ENCODE measurements at places on chromosomes 7 and 10.
A peak's percentile ranks its signal among the peaks of the same experiment; 100 is the strongest.

- no peak for DNase-seq
These were observed 58.1 kb downstream of the PRTFDC1 start for GRCh38 chr10:24894309-24894708.

DNA sequence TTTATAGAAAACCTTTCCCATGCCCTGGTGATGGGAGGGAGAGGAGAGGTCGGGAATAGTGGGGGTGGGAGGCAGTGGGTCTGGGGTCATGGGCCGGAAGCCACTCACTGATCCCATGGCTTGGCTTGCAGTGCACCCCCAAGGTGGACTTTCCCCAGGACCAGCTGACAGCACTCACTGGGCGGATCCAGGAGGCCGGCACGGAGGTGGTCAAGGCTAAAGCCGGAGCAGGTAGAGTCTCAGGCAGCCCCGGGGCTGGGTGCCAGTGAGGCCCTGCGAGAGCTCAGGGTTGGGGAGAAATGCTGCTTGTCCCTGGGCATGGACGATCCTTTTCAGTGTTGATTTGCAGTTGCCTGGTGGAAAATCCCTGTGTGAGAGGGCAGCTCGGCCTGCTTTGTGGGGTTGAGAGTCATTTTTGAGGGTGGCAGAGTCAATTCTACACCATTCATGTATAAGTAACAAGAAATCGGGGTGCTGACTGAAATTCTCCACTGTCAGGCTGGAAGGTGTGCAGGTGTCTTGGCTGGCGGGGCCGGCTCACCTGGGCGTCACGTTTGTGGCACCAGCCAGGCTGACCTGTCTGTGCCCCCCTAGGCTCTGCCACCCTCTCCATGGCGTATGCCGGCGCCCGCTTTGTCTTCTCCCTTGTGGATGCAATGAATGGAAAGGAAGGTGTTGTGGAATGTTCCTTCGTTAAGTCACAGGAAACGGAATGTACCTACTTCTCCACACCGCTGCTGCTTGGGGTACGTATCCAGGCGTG lies 16.5 kb downstream of the MDH2 start:
- no peak for DNase-seq

GRCh38 chr7:36155811-36156361 lies 2.8 kb downstream of the EEPD1 start:
- no peak for DNase-seq

- DNase-seq = no peak
These were observed 86.4 kb upstream of the GNA12 start for GRCh38 chr7:2930310-2931033.

DNA sequence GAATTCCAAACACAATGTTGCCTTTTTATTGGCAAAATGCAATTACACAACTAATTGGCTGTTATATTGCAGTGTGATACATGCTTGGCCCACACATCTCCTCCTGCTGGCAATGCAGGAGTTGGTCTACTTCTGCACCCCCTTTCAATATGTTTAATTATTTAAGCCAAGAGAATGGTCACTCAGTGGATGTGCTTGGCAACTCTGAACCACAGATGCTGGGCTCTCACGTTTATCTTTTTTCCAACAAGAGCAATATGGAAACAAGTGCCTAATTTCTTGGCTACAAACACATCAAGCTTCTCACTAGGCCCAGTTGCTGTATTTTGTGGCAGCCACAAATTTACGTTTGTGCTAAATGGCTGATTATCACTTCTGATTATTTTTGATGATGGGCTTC lies 1149.2 kb upstream of the CELF2 start:
- DNase-seq = no peak

- DNase-seq = no peak
These were observed 28.2 kb downstream of the PHYH start for GRCh38 chr10:13271552-13272163.

- no peak for DNase-seq
These were observed 517.5 kb downstream of the DNAJB6 start for GRCh38 chr7:157854066-157854891.

DNA sequence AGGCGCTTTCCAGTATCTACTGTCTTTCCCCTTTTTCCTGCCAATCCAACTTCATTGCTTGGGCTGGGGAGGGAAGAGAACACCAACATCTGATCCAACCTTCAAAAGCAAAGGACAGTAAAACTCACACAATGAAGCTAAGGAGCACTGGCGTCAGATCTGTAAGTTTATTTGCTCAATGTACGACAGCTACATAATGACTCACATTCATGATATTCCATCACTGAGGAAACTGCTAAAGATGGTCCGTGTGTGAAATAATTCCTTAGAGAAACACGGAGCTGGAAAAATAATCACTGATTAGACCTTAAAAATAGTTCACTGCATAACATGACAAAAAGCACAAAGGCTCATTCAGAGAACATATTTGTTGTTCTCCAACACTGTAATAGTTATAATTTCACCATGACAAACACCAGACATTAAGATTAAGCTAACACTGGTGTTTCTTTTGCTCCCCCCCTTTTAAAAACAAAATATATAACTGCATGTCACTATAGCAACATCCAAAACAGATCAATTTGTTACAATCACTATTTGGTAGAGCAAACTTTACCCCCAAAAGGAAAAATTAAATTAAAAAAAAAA lies 24.3 kb downstream of the HSPB1 start:
- DNase-seq = no peak

- DNase-seq = no peak
These were observed 138.1 kb downstream of the EMX2 start for GRCh38 chr10:117680601-117681000.

DNA sequence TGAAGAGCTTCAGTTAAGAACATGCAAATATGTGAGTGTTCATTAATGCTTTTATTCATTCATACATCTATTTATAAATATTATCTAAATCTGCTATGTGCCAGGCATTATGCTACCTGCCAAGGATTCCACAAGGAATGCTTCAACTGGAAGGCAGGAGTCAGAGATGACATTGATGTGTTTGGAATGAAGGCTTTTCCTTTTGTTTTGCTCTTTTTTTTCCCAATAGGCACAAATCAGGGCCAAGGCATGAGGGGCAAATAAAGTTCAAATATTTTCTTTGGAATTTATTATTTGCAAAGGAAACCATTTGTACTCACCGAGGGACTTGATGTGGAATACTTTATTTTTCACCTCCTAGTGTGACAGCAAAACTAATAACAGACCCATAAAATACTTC lies 530.3 kb downstream of the ARL4A start:
- no peak for DNase-seq

- no peak for DNase-seq
These were observed 103.4 kb upstream of the SDK1 start for GRCh38 chr7:3197567-3198213.

DNA sequence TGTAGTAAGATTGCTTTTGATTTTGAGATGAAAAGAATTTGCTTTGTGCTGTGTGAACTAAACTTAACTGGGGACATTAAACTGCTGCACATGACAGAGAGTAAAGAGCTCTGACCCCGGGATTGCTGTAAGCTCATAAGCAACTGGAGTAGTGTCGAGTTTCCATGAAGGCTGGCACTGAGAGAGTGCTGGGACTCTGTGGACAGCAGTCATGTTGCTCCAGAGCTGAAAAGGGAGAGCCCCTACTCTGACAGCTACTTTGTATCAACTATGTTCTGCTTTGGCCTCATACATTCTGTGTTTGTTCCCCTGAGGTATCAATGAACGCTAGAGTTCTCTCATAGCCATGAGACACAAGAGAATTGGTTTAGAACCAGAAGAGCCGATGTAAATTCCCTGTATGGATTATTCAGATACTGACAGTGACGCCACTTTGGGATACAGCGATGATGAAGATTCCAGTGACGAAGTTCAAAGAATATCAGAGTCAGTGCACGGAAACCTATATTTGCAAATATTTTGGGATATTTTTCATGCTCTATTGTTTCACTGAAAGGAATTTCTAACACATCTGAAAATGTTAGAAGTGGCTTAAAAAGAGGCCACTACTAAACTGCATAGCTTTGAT lies 185.9 kb upstream of the DKK1 start:
- DNase-seq = no peak

- peak; percentile 50 for DNase-seq
These were observed 79.8 kb upstream of the PHYHIPL start for GRCh38 chr10:59096631-59097030.

DNA sequence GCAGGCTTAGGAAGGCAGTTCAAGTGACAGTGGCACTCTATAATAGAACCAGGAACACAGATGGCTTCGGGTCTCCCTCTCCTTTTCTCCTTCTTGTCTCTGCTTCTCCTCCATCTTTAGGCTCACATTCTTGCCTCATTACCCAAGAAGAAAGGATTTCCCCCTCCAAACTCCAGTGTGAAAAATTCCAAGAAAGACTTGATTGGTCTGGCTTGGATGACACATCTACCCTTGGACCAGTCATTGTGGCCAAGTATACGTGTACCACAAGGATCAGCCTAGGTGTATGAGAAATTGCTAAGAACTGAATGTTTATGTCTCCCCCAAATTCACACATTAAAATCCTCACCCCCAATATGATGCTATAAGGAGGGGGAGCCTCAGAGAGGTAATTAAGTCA lies 53.9 kb downstream of the PRTFDC1 start:
- DNase-seq = no peak

GRCh38 chr10:77555591-77556212 lies 81.9 kb downstream of the KCNMA1 start:
- no peak for DNase-seq

DNA sequence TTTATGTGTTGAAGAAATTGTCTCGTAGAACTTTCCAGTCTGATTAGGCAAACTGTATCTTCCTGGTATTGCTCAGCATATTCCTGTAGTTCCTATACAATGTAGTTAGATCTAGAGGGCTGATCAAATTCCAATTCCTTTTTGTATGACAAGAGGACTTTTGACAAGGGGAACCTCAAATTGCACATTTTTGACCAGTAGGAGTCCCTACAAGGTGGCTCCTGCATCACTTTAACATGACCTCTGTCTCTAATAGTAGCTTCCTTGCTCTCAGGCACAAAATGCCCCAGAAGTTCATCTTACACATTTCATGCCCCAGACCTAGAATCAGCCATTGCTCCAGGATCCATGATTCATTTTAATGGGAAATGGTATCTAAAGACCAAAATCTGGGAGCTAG lies 18.7 kb downstream of the HERPUD2 start:
- DNase-seq = no peak

DNA sequence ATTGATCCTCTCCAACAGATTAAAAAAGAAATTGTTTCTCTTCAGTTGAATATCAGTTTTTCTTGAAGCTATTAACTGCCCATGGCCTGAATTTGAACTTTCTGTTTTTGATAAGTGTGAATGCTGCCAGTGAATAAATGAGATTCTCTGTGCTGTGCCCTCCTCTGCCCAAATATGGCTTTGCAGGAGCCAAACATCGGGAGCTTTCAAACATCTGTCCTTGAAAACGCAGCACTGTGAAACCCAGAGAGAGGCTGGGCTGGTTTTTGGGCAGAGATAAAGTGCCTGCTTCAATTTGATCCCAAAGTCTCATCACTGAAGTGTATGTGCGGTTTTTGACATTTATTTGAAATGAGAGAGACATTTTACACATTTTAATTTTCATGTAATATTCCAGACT lies 268.3 kb upstream of the SHH start:
- no peak for DNase-seq
